ENCODE measurements at places on chromosomes 2 and 18.

DNA sequence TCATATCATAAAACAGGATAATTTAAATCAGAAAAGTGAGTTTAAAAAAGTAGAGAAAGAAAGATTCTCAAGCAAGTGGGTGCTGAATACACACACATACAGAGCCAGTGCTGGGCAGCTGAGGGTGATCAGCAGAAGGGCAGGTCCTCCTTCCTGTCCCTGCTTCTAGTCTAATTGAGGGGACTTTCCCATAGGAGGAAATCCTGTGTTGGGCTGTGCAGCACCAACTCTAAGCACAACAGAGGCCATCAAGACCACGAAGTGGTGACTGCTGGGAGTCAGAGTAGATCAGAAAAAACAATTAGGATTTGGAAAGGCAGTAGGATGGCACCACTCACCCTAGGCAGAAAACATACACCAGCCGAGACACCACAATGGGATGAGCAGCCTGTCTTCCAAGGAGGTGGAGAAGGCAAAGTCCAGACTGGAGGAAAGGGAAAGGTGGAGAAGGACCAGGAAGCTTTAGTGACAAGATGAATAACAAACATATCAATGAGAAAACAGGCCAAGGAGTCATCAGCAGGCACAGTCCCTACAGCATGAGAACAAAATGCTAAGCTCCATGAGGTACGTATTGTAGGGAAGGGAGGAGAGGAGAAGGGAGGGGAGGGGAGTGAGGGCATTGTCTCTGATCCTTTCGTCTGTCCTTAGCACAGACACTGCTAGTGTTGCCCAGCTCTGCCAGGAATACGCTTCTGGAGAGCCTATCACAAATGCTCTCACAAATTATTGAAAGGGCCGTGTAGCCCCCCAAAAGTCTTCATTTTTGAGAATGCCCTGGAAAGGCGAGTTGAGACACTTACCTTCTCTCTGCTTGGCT, 16.7 kb upstream of the MSGN1 start:
- no peak for DNase-seq

DNA sequence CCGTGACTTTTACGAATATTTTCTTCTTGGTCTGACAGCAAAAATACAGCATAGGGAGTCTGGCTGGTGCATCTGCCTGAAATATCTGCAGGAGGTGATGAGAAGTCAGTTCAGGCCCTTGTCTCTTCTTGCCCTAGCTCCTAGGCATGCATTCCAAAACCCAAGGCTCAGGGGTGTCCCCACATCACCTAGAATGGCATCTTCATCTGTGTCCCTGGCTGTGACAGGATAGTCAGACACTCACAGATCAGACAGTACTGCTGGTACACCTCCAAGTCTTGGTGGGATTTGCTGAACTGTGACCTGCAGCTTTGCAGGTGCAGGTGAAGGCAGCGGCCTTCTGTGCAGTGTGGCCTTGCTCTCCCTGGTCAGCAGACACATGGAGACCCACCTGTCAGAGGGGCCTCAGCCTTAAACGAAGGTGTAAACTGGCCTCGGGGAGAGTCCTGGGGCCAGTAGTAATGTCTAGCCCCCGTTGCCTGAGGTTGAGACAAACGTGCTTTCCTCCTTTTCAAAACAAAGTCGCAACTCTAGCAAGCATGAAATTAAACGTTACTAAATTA, 42.8 kb downstream of the MBP start:
- DNase-seq: no peak

DNA sequence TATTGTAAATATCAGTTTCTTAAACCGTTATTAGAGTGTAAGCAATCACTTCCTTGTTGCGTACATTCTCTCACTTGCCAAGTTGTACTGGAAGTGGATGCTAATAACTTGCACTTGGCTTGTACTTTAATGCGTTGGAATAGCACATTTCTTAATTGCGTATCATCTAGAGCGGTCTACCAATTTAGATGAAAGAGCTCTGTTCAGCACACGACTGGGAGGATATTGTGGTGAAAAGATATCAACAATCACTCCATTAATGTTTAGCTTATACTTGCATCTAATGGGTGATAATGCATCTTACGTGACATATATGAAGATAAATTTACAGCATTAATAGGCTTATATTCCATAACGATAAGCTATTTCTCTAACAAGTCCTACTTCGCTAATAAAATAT, 11.7 kb upstream of the TMEFF2 start:
- no peak for DNase-seq

DNA sequence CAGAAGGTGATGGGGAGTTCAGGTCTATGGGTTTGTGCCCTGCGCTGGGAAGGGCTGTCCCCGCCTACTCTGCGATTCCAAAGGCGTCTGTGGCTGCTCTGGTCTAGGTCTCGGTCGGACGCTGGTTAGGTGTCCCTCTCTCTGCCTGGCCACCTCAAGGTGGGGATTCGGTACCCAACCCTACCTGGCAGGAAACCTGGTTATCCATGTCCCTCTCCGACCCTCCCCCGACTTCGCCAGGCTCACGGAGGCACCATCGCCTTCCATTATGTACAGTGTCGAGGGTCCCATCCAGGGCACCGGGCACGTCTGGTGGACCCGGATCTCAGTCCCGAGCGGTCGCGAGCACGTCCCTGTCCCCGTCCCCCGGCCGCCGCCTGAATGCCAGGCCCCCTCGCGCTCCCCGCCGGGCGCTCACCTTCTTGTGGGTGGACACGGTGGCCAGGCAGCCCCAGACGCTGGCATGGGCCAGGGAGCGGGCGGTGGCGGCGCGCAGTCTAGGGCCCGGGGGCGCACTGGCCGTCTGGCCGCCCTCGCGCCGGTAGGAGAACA, 628 bp downstream of the CREG2 start:
- no peak for DNase-seq

DNA sequence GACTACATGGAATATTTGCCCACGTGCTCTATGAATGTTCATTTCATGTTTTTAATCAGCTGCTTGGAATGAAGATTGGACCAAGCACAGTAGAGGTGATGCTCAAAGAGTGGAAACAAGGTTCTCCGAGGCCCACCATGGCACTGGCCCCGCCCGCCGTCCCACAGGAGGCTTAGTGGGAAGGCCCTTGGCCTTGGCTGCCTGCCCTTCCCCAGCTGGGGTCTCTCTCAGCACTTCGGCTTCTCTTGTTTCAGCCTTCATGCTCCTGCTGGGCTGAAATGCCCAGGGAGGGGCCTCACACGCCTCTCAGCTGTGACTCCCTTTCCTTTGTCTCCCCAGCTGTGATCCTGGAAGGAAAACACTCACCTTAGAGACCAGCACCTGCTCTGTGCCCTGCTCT, 833.2 kb downstream of the GALR1 start:
- no peak for DNase-seq

- no peak for DNase-seq
These were observed 251.5 kb downstream of the ZNF521 start for GRCh38 chr18:25100418-25100817.

- DNase-seq: no peak
These were observed 5.2 kb upstream of the CTDSP1 start for GRCh38 chr2:218394298-218395089.

GRCh38 chr2:16739778-16740581, 74.3 kb upstream of the CYRIA start:
- no peak for DNase-seq

- DNase-seq: no peak
These were observed 22.7 kb upstream of the ACTG2 start for GRCh38 chr2:73870084-73870483.

DNA sequence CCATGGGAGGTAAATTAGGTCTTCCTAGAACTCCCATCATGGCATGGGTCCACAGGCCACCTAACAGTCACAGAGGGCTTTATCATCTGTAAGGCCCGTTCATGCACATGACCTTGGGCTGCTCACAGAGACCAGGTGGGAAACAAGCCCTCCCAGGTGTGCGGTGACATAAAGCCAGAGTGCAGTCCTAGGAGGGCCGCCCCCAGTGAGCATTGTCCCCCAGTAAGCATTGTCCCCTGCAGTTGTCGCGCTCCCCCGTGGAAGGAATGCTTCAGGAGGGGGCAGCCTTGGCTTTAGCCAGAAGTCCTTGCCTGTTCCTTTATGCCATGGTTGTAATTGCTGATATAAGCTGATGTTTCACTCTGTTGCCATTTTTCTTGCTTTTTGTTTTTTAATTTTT, 41.7 kb upstream of the LYPD6B start:
- no peak for DNase-seq

- no peak for DNase-seq
These were observed 19.9 kb downstream of the RNF144A start for GRCh38 chr2:6937157-6937556.

DNA sequence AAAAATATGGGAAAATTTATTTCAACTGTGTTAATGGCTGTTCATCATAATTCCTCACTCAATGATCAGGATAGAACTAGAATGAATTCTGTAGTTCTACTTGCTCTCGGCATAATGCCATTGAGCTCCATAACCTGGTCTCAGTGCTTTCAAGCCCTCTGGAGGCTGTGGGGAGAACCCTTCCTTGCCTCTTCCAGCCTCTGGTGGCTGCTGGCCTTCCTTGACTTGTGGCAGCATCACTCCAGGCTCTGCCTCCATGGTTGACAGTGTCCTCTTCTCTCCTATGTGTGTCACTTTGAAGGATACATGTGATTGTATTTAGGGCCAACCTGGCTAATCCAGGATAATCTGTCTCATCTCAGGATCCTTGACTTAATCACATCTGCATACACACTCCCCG, 26.9 kb upstream of the CABYR start:
- DNase-seq: no peak

DNA sequence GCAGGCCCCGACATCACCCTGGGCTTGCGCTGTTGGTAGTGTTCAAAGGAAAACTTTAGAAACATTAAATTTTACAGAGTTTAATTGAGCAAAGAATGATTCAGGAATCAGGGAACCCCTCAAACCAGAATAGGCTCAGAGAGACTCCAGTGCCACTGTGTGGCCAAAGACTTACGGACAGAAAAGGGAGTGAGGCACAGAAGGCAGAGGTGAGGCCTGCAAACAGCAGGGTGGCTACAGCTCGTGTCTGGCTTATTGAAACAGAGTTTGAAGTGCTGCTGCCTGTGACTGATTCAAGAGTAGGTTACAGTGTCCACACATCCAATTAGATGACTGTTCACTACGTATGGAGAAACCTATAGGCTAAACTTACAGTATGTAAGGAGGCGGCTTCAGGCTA, 2.4 kb upstream of the CTDP1 start:
- no peak for DNase-seq

DNA sequence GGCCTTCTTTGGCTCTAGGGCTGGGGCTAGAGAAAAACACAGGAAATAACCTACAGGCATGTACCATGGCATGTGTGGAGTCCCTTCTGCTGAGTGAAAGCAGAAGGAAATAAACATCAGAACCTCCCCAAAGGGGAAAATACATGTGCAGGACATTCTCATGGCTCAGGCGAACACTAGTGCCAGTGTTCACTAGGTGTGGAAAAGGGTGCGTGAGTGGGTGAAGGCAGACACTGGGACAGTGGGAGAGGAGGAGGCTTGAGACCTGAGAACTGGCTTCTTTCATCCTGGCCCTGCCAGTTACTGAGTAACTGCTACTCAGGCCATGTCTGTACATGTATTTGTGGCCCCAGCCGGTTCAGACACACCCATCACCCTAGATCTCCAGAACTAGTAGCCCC, 268.2 kb downstream of the PRKCE start:
- DNase-seq: no peak

- no peak for DNase-seq
These were observed 9.8 kb upstream of the CPS1 start for GRCh38 chr2:210546424-210547208.

- no peak for DNase-seq
These were observed 19.8 kb upstream of the TXNDC2 start for GRCh38 chr18:9865764-9866490.

- peak; percentile 60 for DNase-seq
These were observed 48.1 kb downstream of the PKDCC start for GRCh38 chr2:42095923-42096408.

DNA sequence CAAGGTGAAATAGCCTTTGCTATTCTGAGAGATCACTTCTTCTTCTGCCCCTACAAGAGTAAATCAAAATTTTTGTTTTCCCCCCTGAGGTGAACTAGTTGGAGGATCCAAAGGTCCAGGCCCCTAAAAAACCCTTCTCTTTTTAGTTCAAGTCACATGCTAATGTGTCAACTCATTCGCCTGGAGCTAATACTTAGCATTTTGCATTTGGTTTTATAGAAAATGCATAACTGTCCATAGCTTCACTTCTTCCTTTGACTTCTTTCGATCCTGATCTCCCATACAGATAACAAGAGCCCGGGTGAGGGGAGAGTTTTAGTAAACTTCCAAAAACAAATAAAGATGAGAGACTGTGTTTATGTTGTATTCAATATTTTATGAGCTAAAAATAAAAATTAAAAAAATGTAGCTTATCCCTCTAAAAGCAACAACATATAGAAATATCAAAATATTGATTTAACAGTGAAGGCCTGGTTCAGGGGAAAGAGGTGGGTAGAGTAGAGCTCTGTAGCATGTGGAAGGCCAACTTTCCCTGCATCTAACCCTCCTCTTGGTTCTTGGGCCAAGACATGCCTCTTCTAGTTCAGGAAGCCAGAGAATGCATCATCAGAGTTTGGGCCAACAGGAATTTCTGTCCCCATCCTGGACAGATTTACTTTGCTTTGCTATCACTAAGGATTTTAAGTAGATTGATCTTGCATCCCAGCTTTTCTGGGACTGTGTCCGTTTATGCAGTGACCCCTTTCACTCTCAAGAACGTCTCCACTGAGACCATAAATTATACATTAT, 333.8 kb downstream of the ALK start:
- DNase-seq: no peak

DNA sequence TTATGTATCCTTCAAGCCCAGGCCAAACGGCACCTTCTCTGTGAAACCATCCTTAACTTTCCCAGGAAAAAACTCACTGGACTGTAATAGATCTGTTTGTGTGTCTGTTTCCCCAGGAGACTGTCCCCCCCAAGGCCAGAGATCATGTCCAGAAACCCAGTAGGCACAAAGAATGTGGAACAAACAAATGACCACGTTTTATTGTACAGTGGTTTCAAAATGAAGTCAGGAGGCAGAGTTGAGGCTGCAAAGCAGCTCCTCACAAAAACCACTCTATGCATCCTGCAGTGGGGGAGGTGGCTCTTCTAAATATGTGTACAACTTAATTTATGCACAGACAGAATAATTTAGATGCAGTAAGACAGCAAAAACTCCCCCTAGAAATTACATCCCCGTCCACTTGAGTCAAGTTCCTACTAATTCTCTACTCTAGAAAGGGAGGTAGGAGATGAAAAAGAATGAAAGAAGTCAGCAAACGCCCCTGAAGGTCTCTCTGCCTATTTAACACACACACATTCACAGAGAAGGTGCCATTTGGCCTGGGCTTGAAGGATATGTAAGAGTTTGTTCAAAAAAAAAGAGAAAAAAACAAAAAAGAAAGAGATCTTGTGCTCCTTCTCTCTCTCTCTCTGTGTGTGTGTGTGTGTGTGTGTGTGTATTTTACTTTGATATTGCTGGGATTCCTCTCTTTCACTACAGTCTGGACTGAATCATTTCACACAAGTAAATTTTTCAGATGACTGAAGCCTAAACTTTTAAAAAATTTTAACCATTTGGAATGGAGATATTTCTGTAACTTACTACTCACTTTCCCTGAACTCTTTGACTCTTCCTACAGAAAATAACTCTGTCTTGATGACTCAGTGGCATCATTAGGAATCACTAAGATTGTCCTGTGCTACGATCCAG, 19.5 kb downstream of the BCL2 start:
- no peak for DNase-seq

- no peak for DNase-seq
These were observed 488.3 kb downstream of the DLGAP1 start for GRCh38 chr18:3966642-3967358.

All from stimulated activated CD8-positive, alpha-beta memory T cell treated with anti-CD3 and anti-CD28 coated beads, Interleukin-2, amount 100 ng/mL, for 48 hours (primary cell).